ENCODE measurements at places on chromosomes 2 and 18.
A peak's percentile ranks its signal among the peaks of the same experiment; 100 is the strongest.

DNA sequence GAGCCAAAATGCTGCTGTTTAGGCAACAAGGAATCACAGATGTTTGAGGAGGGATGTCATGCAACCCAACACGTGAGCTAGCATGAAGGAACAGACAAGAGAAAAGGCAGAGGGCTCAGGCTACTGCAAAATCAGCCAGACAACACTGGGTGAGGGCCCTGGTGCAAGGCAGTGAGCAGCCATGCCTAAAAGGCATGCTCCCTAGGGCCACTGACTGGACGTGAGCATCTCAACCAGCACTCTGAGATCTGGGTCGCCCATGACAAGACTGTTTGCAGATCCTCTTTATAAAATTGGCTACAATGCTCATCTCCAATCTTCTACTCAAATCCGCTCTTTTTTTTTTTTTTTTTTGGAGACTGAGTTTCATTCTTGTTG, 49.1 kb downstream of the KIAA2012 start:
- no peak for DNase-seq

DNA sequence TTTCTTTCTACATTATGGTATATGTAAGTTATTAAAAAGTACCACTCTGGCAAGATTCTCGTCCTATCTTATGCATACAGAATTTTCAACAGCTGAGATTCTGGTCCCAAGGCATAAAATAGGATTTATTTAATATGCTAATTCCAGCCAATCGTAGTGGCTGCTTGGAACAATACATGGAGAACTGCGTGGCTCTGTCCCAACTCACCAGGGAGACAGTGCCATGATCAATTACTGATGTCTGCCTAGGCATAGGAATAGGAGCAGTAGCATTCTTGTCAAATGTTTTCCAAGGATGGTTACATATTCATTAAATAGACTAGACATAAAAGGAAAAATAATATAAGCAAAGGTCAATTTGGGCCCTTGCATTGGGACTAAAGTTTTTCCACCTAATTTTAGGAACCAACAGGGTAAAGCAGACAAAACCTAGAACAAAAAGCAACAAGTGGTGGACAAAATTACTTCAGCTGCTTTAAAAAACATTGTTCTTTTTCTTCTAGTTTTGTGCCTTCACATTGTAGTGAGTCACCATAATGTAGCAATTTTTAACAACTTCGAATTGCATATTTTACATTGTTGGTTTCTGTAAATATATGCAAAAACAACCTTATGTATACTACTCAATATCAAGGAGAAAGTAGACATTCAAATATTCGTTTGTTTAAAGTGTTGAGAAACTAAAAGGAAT, 232.8 kb upstream of the ATP5MC3 start:
- DNase-seq, result no peak

GRCh38 chr2:209189893-209190292, 234.0 kb upstream of the MAP2 start:
- DNase-seq, result no peak

DNA sequence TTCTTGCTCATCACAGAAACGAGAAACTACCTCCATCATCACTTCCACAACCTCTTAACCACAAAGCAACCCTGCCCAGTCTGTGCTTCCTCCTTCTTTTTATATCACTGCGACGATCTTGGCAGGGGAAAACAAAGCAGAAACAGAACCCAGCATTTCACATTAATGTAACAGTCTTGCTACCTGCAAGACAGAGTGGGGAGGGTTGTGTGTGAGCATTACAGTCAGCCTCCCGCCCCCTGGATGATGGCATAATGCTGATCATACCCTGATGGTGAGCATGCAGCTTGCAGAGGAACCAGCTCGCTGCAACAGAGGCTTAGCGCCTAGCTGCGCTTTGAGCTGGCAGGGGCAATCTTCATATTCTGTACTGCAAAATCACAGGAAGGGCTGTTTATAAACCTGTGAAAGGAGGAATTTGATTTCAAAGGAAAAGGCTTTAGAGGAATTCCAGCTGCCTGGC, 376.1 kb downstream of the IRS1 start:
- no peak for DNase-seq

DNA sequence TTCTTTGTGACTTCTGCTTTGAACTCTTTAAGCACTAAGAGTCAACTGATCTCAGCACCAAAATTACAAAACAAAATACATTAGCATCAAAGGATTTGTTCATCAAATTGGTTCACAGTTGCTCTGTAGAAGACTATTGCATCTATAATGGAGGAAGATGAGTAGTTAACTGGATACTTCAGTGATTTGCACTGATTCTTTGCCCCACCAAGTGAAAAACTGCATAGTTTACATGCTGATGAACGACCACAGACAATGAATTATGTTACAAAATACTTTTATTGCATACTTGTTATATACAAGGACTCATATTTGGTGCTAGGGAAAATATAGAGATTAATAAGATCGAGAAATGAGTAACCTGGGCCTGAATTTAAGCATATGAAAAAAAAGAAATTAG, 107.2 kb downstream of the SCG2 start:
- no peak for DNase-seq

DNA sequence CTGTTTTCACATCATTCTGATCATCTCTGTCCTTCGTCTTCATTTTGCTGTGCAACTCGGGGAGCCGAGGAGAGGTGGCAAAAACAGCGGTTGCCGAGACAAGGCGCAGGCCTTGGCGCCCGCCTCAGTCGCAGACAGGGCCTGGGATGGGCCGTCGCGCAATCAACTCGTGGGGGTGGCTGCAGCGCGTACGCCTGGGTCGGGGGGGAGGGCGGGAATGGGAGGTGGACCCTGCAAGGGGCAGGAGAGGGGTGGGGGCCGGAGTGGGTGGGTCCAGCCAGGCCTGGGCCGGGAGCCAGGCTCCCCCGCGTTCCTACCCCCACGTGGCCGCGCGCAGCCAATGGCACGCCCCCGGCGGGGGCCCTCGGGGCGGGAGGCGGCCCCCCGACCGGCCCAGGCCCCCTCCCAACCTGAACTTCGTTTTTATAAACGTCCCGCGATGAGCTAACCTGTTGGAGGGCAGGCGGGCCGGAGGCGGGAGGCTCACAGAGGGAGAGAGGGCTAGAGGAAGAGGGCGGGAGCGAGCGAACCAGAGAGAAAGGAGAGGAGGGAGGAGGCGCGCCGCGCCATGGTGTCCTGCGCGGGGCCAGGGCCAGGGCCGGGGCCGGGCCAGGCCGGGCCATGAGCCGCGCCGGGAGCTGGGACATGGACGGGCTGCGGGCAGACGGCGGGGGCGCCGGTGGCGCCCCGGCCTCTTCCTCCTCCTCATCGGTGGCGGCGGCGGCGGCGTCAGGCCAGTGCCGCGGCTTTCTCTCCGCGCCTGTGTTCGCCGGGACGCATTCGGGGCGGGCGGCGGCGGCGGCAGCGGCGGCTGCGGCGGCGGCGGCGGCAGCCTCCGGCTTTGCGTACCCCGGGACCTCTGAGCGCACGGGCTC, at the start of gene HOXD13:
TSS of gene HOXD13 (plus strand) at position 452 of the 875 bp plus-strand sequence. CDS start at position 622, 170 bp downstream.
- DNase-seq, result peak; percentile 83

DNA sequence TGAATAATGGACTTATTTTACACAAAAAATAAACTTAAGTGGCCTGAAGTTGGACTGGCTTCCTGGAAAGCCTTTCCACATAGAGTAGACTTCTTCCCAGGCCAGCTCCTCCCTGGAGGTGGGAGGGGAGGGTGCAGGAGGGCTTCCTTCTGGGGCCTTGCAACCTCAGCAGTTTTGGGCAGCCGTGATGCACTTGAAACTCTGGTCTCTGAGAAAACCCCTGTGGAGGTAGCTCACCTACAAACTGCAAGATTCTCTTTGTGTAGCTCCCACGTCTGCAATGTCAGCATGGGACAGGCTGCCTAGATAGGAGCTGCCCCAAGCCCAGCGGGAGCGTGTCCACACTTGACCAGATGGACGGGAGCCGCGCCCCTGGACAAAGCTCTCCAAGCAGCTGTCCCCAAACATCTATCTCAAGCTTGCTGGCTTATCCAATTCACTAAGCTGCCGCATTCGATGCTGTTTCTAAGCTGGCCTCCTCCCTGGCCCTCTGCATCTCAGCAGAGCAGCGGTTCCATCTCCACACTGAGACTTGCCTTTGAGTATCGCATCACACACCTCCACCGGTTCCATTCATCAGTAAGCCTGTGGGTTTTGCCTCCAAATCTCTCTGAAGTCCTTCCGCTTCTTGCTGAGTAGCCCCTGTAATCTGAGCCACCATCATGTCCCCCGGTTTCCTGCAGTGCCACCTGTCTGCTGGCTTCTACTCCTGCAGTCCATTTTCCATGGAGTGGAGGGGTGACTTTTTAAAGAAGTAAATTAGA, 1.6 kb upstream of the LPIN1 start:
- DNase-seq, result peak; percentile 80

GRCh38 chr2:74845217-74845751, 11.4 kb downstream of the HK2 start:
- DNase-seq, result no peak

DNA sequence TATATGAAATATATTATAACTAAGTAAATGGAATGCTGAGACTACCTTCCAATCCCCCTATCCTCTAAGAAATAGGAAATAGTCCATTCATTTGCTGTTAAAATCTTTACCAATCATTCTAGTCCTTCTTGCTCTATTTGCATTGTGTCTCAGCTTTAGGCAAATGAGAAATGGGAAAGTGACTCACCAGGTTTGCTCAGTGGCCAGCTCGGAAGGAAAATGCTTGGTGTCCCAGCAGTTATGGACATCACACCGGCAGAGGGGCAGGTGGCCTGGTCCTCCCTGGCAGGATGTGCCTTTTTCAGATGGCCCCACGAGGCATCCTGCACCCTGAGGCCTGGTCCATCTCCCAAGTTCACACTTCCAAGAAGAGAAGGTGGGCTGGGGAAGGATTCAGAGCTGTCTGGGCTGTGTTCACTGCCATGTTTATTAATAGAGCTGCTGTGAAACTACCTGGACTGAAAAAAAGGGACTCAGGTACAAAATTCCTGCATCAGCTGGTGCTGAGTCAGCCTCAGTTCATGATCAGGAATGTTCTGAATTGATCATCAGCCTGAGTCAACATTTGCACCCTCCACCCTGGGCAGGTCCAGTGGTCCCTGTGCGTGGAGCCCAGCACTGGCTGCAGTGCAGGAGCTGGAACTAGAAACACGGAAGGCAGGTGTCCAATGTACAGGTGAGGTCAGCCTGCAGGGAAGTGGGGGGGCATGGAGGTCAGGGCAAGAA, 60.1 kb upstream of the ARL4C start:
- no peak for DNase-seq

DNA sequence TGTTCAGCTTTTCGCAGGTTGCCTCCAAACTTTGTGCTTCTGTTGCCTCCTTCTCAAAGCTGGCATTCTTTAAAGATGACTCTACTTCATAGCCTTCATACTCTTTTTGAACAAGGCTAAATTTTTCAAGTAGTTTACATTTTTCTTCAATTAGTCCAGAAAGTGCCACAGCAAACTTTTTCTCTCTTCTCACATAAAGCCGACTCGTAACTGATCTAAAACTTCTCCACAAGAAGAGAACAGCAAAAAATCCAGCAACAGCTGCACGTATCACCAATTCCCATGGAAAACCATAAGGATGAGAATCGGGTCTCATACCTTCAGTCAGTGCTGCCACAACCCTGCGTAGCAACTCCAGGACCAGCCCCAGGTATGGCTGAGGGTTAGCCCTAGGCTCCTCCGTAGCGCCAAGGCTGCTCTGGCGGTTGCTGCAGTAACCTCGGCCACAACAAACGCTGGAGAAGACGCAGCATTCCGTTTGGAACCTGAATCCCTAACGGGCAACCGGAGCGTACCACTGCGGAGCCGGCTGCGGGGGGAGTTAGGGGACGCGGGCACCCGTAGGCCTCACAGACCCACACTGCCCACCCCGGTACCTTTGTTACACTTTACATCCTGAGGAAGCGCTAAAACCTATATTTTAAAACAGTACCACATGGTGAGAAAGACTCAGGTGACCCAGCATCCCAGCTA, at the start of gene CTAGE1:
TSS of gene CTAGE1 (minus strand) at position 420 of the 693 bp plus-strand sequence. CDS start at position 316, 104 bp downstream.
- no peak for DNase-seq

GRCh38 chr2:160596441-160596840, 102.8 kb upstream of the RBMS1 start:
- DNase-seq, result no peak

- DNase-seq, result no peak
Observed at GRCh38 chr2:226849349-226849748, 13.5 kb downstream of the RHBDD1 start.

- no peak for DNase-seq
Observed at GRCh38 chr18:31072175-31072574, 29.6 kb upstream of the DSC3 start.

GRCh38 chr2:7621018-7621814, 704.0 kb downstream of the RNF144A start:
- no peak for DNase-seq

DNA sequence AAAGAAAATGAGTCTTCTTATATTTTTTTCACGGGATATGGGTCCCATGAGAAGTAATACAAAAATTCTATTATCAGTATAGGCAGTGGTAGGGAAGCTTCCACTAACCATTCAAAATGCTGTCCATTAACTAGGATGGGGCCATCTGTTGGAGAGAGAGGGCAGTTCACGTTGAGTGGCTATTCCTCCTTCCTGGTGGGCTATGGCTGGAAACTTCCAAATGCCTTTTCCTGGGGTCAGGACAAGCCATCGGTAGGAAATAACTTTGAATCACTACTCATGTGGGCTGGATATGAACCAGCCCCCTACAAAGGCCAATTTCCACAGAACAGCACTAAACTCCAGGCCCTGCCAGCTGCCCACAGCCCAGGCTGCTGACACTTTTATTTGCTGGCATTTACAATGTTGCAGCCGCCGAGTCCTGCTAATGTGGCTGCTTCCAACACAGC, 156.1 kb upstream of the HNRNPA3 start:
- DNase-seq, result peak; percentile 64

- DNase-seq, result no peak
Observed at GRCh38 chr2:63866009-63866709, 24.5 kb downstream of the UGP2 start.

- no peak for DNase-seq
Observed at GRCh38 chr2:197838036-197838435, 33.6 kb downstream of the PLCL1 start.

GRCh38 chr2:101265893-101266499, 13.3 kb downstream of the CNOT11 start:
- DNase-seq, result no peak

- peak; percentile 30 for DNase-seq
Observed at GRCh38 chr18:55405893-55406406, 182.0 kb downstream of the TCF4 start.

DNA sequence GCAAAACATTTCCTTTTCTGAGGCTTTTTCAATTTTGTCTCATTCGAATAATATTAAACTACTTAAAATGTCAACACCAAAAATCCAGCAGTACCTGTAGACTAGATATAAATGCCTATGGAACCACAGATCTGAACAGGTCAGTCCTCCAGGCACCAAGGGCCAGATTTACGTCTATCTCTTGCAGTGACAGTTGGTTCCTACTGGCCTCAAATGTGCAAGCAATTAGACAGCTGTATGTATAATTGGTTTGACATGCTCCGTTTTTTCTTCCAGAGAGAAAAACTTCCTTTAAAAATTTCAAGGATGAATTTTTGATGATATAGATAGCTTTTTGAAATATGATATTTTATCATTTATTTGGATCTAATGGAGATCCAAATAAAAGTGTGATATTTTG, 443.8 kb upstream of the POU3F3 start:
- no peak for DNase-seq
